ENCODE measurements at places on chromosomes 7 and 10.
A peak's percentile ranks its signal among the peaks of the same experiment; 100 is the strongest.

DNA sequence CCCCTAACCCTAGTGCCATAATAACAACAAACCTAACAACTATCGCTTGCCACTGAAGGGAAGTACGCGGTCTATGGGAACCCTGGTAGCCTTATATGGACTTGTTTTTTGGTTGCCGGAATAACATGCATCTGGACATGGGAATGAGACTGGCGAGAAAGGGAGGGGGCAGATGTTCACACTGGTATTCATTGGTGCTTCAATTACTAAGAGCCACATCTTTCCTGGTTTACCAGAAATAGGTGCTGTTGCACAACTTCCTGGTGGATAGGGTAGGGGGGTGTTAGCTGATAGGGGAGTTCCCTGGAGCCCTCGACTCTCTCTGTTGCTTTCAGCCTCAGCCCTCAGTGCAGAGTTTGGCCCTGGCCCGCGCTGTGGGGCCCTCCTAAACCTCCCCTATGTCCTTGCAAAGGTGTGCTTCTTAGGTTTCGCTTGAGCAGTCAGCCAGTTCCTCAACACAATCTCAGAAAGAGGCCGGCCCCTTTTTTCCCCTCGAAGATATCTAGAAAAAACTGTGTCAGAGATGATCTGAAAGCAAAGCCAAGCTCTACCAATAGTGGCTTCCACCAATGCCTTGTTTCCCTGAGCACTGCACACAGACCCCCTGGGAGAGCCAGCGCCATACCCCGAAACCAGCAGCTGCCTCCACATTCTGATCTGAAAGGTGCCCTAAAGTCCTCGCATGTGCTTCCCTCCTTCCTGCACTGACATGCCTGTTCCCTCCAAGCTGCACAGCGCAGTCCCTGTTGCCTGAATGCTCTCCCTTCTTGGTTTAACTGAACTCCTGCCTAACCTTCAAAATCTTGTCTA, 13.5 kb downstream of the TBXAS1 start:
- DNase-seq: no peak

DNA sequence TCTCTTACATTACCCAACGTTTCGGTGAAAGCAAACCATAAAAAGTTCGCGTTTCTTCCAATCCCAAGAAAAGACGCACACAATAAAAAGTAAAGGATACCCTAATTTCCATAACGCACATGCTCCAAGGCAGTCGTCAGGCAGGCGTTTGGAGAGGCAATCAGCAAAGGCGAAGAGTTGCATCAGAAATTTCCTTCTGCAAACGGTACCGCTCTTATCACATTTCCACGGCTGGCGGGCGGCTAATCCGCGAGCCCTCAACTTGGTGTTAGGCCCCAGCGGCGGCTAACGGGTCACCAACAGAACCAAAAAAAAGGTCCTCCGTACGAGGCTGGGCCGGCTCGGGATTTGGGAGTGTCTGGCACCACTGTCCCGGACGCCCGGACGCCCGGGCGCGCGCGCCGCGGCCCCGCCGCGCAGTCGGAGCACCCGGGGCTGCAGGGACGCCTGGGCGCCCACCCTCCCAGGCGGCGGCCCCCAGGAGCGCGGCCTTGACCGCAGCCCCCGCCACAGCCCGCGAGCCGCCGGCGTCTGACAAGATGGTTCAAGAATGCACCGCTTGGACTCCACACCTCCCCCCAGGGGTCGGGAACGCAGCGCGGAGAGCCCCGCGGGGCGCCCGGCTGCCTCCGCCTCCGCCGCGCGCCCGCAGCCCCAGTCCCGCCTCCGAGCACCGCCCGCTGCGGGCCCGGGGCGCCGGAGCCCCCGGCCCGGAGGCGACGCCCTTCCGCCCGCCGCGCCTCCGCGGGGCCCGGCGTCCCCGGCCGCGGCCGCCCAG, 9.8 kb upstream of the GRB10 start:
- DNase-seq: peak; percentile 30

DNA sequence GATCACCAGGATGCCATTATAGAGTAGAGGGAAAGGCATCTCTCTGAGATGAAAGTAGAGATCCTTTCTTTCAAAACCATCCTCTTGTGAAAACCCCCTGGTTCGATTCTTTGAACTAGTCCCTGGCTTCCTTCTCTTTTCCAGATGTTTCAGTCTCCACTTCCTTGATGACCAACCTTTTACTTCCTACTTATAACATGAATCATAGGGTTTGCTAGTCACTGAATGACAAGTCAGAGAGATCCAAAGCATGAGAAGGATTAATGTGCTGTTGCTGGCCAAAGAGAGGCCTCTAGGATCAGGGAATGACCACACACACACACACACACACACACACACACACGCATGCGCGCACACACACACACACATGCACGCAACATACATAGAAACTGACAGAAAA, 161.1 kb upstream of the FRMD4A start:
- DNase-seq: no peak

DNA sequence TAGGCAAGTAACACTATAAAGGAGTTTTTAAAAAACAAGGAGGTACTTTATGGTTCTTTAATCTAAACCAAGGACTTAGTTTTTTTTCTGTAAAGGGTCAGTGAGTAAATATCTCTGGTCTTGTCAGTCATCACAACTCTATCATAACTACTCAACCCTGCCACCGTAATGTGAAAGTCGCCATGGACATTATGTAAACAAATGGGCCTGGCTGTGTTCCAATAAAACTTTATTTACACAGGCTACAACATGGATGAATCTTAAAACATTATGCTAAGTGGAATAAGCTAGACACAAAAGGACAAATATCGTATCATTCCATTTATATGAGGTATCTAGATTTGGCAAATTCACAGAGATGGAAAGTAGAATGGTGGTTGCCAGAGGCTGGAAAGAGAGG, 60.8 kb upstream of the SP4 start:
- DNase-seq: no peak

DNA sequence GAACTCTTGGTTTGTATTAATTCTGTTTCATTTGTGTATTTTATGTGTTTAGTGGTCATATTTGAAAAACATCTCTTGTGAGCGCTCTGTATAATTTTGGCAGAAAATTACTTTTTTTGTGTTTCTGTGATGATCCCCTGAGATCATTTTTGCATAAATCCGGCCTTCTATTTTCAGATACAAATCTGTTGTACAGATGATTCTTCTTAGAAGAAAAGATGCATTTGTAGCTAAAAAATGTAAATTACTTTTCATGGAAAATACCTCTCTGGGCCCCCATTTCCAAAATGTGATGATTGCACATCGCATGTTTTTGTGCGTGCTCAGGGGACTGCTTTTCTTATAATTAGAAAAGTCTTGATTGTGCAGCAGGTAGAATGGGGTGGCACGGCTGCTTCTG, 395.4 kb downstream of the LRMDA start:
- DNase-seq: no peak

GRCh38 chr7:2092279-2092678, 140.5 kb downstream of the MAD1L1 start:
- DNase-seq: no peak

- no peak for DNase-seq
These were observed 445.2 kb downstream of the KCNMA1 start for GRCh38 chr10:77192402-77192801.

DNA sequence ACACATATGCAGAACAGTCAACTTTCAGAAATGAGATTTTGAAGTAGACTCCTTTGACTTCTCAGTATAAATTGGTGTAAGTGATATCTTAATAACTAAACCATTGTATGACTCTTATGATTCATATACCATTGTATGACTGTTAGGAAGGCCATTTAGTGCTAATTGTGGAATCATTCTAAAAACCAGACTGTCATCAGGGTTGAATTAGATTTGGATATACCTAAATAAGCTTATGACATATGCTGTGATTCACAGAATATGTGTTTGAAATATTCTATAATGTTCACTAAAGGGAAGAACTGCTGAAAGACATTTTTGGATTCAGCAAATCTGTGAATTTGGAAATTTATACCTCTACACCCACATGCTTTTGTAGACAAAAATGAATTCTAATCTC, 438.1 kb downstream of the MDFIC start:
- no peak for DNase-seq

DNA sequence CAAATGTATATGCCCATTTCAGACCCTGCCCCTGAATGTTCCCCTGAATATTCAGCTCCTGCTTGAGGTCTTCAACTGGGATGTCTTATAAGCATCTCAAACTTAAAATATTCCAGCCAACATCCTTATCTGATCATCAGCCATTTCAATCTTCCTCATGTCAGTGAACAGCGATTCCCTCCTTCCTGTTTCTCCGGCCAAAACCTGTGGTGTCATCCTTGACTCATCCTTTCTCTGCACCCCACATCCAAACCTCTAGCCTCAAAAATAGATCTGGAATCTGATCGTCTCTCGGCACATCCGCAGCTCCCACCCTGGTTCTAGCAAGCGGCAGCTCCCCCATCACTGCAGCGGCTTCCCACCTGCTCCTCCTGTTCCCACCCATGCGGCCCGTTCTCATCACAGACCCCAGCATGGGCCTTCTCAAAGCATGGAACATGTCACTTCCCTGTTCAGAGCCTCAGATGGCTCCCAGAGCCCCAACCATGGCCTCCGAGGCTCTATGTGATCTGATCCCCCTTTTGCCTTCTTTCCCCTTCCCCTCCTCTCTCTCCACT, 165.7 kb downstream of the HECW1 start:
- DNase-seq: no peak

- DNase-seq: peak; percentile 73
These were observed 429.2 kb downstream of the SDK1 start for GRCh38 chr7:3730276-3730675.

GRCh38 chr7:92626281-92626809, 36.2 kb upstream of the FAM133B start:
- no peak for DNase-seq

- DNase-seq: no peak
These were observed 151.5 kb upstream of the AOAH start for GRCh38 chr7:36875794-36876193.

- no peak for DNase-seq
These were observed 466.0 kb downstream of the KIF20B start for GRCh38 chr10:90167174-90168064.

GRCh38 chr10:70297224-70297623, 13.4 kb upstream of the NPFFR1 start:
- DNase-seq: no peak

DNA sequence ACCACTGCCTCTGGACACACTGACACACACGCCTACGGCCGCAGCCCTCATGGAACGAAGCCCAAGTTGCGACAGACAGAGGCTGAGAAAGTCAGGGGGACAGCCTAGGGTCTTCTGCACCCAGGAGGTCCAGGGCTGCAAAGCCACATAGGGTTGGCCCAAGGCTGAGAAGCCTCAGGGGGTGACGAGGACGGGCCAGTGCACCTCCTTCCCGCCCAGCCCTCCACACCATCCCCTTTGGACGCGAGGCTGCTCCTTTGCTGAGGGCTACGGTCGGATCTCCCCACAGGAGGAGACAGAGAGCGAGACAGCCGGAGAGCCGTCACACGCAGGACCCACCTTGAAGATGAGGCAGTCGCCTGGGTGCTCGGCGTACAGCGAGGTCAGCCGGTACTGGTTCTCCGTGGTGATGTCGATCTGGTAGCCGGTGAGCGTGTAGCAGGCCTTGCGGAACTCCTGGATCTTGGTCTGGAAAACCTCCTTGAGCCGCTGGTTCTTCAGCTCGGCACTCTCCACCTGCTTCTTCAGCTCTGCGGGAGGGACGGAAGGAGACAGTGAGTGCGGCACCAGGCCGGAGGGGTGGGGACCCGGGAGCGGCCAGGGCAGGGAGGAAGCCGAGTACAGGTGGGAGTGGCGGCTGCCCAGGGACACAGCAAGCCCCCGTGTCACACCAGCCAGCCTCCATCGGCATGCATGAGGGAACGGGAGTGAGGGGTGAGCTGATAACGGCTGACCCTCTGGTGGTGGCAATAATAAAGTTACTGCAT, 228.0 kb downstream of the ELFN1 start:
- DNase-seq: no peak

DNA sequence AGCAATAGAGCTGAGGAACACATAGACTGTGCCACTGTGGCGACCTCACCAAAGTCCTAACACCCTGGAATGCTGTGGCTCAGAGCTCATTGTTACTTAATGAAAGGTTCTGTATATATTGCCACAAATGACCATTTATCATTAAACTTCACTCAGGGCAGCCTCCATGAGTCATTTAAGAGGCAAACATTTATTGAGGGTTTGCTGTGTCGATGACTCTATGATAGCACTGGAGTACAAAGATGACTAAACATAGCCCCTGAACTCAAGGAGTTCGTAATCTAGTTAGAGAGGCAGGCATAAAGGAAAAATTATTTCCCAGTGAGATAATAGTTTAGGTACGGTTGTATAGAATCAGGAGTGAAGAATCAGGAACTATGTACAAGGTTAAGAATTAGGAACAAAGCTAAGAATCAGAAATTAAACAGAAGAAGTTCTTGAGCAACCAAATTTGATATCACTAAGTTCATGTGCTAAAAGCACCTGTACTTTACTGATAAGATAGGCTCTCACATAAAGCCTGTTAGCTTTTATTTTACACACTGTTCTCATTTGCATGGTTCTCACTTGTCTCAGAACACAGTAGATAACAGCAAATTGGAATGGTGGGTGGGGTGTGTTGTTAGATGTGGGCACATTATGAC, 7.9 kb downstream of the ENTPD7 start:
- no peak for DNase-seq

- no peak for DNase-seq
These were observed 207.6 kb downstream of the AHR start for GRCh38 chr7:17506095-17506494.

- DNase-seq: peak; percentile 40
These were observed 2.5 kb downstream of the ZEB1 start for GRCh38 chr10:31321396-31321941.

GRCh38 chr7:33155811-33156210, 26.4 kb downstream of the BBS9 start:
- DNase-seq: no peak

DNA sequence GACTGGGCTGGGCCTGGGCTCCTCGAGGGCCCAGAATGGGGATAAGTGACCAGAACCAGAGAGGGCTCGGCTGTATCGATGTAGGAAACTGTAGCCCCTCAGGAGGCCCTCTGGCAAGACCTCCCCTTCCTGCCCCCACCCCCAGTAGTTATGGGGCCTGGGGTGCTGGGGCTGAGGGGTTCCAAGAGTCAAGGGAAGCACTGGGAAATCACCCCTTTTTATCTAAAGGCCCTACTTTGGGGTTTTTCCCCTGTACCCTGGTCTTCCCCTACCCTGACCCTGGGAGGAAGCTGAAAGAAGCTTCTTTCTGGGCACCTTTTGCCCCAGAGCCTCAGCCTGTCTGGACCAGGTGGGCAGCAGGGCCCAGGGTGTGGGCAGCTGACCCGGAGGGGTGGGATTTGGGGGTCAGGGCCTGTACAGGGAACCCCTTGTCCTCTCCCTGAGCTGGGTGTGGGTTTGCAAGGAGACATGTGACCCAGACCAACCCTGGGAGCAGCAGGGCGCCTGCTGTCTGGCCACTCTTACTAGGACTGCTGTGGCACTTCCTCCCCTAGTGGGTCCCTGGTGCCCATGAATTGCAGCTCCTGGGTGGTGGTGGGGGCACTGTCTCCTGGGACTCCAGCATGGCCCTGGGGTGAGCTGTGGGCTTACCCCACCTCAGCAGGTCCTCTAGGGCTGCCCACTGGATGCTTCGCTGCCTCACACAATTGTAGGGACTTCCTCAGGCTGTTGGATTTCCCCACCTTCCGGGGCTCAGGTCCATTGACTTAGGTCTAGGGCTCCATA, 1.5 kb downstream of the IRF5 start:
- no peak for DNase-seq
